ENCODE measurements at places on chromosomes 5 and 9. TPM values are rescaled to one million over a fixed set of nuclear protein-coding genes. Genes with fewer than 3 reads are reported as not detected.

DNA sequence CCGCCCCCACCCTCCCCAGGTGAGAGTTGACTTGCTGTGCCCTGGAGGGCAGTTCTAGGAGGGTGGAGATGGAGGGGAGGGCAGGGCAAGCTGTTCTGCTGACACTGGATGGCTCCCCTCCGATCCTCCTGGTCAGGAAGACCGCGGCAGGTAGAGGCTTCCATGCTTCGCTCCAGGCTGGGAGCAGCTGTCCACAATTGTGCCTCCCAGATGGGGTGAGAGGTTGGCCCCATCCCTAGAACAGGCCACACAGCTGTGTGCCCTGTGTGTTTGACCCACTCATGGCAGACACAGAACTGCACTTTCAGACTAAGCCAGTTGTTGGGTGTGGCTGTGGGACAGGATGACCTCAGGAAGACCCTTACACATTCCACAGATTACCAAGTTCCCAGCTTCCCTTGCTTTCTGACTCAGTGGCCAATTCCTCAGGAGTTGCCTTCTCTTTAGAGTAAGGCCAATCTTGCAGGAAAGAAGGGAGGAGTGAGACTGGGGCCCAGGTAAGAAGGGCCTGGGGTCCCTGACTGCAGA lies 72.1 kb upstream of the HSPA9 start:
- no peak for DNase-seq

- DNase-seq: no peak
Observed at GRCh38 chr5:171840711-171841522, 55.3 kb downstream of the SMIM23 start.

DNA sequence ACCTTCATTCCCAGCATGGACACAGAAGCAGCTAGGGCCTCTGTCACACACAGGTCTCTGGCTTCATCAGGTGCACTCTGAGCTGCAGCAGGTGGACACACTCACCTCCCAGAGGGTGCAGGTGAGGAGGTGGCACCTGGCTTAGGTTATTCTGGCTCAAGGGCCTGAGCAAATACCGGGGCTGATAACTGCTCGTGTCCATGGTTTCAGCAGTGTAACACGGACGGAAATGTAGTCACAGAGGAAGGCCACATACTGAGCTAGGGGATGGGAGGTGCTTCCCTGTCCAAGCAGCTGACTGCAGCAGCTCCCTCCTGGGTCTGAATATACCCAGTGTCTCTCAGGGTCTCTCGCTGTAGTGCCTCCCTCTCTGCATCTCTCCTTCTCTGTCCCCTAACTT lies 5.7 kb downstream of the PHF2 start:
- DNase-seq: no peak

DNA sequence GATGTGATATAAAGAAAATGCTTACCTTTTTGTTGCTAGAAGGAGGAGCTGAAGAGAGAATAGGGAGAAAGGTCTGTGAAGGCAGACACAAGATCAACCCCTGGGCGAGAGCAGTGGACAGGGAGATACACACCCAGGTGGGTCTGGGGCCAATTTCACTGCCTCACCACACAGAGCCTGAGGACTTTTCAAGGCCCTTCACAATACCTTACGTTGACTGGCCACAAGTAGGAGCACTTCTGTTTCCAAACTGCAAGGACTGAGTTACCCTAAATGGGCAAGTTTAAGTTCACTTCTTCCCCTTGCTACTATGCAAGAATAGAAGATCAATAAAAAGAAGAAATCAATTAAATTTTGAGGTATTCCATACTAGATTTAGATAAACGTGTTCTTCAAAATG lies 174.5 kb upstream of the SLC12A2 start:
- peak; percentile 39 for DNase-seq

DNA sequence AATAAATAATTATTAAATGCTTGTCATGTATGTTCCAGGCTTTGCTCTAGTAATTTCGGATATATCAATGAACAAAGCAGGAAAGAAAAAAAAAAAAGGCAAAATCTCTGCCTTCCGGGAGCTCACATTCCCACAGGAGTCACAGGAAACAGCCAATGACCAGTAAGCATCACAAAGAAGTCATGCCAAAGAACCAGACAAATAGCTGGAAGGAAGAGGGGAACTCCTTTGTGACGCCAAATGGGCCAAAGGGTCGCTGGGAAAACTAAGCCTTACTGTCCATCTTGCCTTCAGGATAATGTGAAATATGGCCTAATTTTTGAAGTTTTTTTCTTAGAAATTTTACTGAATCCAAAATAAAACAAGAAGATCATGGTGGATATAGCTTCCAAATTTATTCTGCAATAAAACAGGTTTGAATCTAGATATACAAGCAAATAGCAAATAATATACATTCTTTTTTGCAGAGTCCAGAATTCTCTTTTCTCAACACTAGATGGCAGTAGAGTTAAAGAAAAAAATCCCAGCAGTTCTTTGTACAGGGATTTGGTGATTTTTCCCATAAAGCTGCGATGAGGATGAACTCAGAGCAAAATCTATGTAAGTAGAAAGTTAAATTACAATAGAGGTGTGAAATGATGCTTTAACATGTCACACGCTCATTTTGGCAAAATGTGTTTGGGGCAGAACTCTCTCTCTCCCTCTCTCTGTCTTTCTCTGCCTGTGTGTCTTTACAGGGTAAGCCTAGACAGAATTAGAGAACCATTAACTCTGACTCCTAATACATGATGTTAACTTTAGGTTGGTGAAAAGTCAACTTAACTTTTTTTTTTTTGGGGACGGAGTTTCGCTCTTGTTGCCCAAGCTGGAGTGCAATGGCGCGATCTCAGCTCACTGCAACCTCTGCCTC lies 60.0 kb upstream of the TUT7 start:
- DNase-seq: no peak

GRCh38 chr5:141260458-141261237 lies 15.5 kb downstream of the PCDHB15 start:
- DNase-seq: peak; percentile 31

DNA sequence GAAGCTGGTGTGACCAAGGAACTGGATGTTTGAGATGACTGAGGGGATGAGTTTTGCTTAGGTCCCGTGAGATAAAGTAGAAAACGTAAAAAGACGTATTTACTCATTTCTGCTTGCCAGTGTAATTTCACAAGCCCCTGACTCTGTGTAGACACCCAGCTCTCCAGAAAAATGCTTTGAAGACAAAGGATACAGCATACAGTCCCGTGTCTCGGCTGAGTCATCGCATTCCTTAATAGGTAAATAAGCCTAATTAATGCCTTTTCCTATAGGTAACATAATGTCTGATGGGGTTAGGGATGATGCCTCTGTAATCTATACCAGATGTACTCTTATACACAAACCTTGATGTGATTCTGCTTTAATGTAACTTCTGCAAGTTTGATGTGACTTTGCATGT lies 20.2 kb downstream of the S100Z start:
- no peak for DNase-seq

- no peak for DNase-seq
Observed at GRCh38 chr5:142677198-142677597, 8.7 kb downstream of the FGF1 start.

DNA sequence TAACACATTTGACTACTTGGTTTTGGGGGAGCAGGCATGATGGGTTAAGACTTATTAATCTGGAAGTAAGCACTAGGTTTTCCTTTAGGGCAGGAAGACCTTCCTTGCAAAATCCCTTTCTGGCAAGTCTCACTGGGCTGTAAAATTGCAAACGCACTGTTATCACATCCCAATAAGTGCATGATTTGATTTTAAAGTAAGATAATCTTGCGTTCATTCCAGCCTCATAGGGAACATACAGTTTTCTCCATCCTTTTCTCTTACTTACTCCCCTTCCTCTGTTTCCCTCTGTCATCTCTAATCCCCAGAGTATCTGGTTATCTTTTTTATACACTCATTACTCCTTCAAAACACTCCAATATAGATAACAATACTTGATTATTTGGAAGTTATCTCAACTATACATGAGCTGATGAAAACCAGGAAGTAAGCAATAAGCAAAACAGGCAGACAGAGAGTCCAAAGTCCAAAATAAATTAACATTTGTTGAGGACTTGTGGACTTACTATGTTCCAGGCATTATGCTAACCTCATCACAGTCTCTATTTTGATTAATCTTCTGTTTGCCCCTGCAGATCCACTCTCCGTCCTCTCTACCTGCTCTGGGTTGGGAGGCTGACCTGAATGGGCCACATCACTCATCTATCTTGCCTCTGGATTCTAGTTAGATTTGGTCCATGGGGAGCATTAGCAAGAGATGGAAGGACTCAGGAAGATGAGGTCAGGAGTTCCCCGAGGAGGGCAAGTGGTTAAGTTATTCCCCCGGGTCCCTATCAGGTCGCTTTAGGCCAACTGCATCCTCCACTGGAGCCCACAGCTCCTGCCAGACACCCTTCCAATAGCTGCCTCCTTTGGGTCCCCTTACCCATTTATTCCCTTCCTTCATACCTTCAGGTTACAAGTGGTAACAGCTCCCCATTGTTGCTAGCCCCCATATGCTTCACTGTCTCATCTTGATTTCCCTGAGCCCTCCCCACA lies 60.2 kb downstream of the SLC22A5 start:
- DNase-seq: no peak

DNA sequence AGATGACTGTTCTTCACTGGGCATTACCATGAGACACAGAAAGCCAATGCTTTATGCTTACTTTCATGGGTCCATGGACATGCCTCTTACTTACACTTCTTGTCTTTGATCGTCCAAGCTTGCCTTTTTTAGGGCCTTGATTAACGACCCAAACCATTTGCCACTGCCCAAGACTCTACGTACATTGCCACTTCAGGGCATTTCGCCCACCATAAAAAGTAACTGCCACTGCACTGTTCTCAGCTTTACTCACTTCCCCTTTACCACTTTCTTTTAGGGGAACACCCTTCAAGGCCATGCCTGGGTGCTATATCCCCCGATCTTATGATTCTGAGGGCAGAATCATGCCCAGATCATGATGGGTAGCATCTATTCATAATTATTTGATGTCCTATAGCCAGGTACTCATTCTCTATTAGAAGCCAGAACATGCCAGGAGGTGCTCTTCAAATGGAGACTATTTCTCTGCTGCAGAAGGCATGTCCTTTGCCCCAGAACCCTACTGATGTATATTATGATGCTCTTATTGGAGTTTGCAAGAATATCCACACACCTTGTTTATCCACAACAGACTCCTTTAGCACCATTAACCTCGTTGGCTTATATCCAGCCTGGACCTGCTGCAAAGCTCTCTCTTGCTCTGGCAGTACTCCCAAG lies 64.1 kb upstream of the RAD23B start:
- DNase-seq: no peak

GRCh38 chr5:107072967-107073366 lies 597.8 kb downstream of the EFNA5 start:
- DNase-seq: no peak

DNA sequence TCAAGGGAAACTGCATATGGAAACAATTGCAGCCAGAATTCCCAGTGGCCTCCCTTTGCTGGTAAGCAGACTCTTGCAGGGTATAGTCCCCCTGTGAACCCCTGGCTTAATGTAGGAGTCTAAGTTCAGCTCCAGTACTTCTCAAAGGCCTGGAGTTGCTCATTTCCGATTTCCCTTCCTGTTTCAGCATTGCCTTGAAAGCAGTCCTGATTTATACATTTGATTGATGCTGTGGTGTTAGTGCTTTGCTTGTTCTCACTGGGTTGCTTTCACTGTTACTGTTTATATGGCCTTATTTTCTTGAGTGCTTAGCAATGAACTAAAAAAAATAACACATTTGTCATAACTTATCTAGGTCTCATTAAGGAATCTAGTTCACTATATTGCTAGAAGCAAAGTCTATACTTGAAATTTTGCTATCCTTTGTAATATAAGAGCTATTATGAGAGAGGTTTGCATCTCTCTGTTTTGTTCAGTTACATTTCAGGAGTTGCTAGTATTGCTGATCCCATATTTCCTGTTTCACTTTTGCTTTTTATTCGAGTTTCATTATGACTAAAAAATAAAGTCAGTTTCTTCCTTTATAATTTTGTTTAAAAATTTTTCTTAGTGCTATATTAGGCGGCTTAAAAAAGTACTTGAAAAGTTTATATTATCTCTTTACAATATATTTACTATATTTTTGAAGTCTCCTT lies 122.4 kb upstream of the NMUR2 start:
- DNase-seq: no peak

DNA sequence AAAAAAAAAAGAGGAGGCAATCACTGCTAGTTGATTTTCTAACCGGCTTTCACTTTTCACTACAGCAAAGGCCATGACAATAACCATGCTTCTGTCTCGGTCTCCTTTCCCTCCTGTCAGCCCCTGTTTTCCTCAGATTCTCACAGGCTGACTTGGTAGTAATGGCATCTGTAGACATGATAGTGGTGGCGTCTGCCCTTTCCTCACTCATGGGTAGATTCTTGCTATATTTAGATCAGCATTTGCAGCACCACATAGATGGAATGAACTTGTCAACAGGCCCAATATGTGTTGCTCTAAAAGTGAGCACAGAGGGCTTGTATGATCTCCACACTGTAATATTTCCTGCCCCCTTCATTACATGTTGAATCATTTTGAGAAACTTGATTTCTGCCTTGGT lies 120.3 kb upstream of the FTMT start:
- DNase-seq: no peak

DNA sequence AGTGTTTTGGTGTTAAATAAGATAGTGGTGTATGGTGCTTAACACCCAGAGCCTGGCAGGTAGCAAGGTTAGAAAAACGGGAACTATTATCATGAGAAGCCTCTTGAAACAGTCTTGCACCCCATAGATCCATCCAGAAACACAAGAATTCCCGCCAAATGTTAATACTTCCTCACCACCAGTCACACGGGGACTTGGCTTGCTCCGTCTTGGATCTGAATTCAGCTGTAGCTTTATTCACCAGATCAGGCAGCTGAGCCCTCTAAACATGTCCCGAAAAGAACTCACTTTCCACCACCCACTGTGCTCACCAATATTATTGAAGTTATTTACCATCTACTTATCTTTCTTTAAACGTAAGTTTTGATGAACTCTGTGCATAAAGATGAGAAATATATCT lies 101.6 kb upstream of the PTPN3 start:
- no peak for DNase-seq

DNA sequence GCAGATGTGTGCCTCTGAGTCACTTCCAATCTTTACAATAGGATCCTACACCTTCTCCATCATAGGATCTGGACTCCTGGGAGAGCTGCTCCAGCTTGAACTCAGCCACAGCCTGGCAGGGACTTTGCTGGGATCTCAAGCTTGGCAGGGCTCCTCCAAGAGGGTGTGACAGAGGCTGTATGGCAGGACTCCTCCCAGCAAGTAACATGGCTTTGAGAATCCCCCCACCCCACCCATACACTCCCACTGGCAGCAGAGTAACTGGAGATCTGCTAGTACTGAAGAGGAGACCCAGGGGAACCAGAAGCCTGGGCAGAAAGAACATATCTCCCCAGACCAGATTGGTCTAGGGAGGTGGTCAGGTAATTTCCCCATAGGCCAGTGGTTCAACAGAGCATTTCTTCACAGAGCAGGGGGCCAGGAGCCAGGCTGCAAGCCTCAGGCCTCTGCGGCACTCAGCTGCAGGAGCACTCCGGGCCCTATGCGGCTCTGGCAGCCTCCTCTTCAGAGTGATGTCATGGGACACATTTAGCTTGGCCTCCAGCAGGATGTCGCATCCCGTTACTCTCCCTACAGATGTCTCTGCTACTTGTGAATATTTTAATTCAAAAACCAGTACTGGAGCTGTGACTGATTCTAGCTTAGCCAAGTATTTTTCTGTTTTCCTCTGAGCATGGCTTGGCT lies 1.7 kb upstream of the ACSL6 start:
- no peak for DNase-seq

The MYOZ3 gene
- polyA plus RNA-seq: 0.09 TPM

The HAND1 gene
- not detected for polyA plus RNA-seq

The C5orf58 gene
- not detected for polyA plus RNA-seq

The ZNG1F gene
- polyA plus RNA-seq: 9.9 TPM

The ORM2 gene
- not detected for polyA plus RNA-seq

The NIPSNAP3A gene
- polyA plus RNA-seq: 20.8 TPM

The PCDHA12 gene
- 2.5 TPM for polyA plus RNA-seq

The LCN15 gene
- polyA plus RNA-seq: 0.07 TPM
